ENCODE measurements at places on chromosomes 12 and 14.

DNA sequence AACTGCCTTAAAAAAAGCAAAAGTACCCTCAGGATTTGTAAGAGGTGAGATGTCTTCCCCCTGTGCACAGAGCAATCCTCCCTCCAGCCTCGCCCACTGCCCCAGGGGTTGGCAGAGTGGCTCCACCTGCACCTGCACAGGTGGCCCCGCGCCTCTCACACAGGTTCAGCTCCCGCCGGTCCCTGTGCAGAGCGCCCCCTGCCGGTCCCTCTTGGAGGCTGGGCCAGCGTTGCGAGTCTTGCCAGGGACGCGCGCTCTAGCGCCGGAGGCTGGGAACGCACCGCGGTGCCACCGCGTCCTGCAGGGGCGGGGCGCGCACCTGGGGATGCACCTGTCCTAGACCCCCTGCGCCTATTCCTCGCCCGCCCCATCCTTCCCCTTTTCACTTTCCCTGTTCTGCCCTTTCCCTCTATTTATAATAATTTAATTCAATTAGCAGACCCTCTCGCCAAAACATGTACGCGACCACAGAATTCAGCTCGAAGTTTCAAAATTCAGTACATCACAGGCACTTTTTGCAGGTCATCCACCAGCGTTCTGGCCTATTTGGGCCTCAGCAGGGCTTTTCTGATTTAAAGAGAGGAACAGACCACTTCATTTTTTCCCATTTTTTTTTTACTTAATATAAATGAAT is 618.6 kb downstream of the AACS start:
- peak; percentile 48 for DNase-seq

DNA sequence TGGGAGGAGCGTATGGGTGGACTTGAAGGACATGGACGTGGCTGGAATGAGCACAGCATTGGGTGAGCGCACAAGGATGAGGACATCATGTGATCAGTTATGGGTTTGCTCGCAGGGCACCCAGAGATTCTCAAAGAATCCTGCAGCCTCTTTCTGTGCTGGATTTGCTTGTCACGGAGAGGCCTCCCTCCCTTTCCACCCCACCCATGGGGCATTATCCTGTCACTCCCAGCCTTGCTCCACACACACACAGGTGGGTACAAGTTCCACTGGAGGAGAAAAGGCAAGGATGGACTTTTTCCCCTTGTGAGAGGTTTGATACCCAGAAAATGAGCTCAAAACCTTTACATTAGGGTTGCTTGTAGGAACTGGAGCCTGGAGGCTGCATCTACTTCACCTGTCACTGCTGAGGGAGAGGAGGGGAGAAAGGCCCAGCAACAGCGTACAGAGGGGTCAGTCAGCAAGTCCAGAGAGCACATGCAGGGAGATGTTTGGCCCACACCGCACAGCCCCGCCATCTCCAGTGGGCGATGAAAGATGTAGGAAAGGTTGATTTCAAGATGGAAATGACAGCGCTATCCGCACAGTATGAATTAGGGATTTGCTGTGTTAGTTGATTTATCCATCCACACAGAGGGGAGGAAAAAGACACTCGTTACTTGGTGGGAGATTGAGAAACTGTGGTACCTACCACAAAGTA is 112.7 kb downstream of the GCH1 start:
- no peak for DNase-seq

DNA sequence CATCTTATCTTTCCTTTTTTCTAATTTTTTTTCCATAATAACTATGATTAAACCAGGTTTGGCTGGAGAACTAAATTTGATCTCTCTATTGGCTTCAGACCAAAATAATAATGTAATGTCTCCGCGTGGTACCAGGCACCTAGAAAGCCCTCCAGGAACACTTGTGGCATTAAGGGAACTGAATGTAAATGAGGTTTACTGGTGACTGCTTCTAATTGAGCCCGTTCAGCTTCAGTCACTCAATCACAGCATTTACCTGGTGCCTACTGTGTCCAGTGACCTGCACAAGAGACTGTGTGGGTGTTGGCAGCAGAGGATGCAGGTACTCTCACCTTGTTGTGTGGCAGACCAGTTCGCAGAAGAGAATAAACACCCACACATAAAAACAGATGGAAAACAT is 302.5 kb downstream of the DPF3 start:
- DNase-seq = no peak

DNA sequence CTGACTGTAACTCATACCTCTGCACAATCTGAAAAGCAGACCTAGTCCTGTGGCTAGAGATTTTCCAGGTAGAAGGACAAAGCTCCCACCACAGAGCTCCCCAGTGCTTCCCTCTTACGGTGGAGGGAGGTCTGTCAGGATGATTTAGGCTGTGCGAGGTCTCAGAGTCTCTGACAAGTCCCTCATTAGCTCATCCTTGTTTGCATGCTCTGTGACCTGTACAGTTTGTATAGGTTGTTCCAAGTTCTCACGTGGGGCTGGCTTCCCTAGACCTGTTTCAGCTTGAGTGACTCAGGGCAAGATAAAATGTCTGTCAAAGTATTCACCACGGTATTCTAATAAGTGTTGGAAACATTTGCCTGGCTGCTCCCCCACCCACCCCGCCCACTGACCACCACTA is 34.8 kb downstream of the ASCL1 start:
- no peak for DNase-seq

DNA sequence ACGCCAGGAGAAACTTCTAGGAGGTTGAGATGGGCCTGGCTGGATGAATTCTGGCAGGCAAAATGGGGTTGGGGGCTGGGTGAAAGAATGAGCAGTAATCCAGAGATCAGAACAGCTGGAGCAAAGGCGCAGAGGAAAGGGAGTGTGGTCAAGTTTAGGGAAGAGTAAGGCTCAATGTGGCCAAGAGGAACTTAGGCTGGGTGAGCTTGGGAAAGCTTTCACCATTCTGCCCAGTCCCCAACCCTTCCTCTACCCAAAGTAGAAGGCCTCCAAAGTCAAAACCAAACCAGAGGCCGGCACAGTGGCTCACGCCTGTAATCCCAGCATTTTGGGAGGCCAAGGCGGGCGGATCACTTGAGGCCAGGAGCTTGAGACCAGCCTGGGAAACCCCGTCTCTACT is 10.2 kb upstream of the RABGGTA start:
- DNase-seq = no peak

GRCh38 chr12:48390026-48390425 is 39.3 kb upstream of the ZNF641 start:
- DNase-seq = no peak

- no peak for DNase-seq
Measured at GRCh38 chr14:104111301-104112112, 26.0 kb downstream of the ASPG start.

DNA sequence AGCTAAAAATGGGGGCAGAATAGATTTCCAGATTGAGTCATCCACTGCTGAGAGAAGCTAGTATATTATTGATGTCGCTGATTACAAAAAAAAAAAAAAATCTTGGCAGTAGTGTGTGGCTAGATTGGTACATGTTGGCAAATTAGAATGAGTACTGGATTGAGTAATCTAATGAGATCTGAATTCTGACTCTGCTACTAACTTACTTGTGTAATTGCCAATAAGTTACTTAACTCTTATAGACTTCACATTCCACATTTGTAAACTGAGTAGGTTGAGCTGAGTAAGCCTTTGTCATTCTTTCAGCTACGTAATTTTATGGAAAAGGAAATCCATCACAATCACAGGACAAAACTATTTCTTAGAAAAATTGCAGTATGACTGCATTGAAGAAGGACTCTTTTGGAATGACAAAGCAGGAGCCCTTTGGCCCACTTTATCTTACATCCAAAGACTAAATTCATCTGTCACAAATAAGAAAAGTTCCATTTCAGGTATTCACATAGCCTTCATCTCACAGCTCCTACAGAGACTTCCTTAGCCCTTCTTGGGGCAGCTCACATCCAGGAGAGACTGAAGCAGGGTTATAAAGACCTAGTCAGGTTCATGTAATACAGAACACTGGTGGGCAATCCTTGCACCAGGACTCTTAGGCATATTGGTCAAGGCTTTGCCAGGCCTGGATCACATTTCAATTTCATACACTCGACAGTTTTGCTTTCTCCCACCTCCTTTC is 197.3 kb upstream of the CPNE8 start:
- DNase-seq = no peak

DNA sequence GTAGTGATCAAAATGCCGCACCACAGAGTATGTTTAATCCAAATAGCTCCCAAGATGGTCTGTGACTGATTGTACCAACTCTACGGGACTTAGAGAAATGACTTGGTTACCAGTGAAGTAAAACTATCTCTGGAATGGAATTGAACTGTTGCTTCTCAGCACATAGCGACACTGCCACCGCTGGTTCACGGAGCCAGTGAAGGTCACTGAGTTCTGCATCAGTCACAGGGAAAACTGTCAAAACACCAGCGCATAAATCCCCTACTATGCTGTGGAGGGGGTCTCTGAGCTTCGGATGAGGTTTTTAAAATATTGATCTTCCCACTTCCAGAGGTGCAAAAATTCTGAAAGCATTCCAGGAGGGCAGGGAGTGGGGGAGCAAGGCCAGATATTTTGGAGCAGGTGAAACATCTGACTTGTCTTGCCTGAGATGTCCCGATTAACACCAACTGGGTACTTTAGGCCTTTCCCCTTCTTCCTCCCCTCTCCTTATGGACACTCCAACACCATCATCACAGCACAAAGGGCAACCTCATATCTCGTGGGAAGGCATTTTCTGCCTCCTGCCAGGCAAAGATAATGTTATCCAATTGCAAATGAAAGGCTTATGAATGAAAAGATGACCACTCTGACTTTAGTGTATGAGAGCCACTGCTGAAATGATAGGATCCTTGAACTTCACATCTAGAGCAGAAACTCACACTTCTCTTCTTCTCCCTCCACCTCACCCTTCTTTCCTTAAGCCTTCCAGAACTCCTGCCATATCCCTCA is 2.0 kb upstream of the PLXNC1 start:
- no peak for DNase-seq

- DNase-seq = no peak
Measured at GRCh38 chr12:46579474-46579873, 206.9 kb upstream of the SLC38A2 start.

- DNase-seq = no peak
Measured at GRCh38 chr12:98296462-98297079, 218.8 kb upstream of the TMPO start.

- no peak for DNase-seq
Measured at GRCh38 chr12:101470939-101471338, 4.2 kb upstream of the SPIC start.

GRCh38 chr12:23113781-23114180 is 488.8 kb downstream of the ETNK1 start:
- DNase-seq = no peak

- DNase-seq = no peak
Measured at GRCh38 chr12:14281539-14281938, 83.9 kb upstream of the ATF7IP start.

DNA sequence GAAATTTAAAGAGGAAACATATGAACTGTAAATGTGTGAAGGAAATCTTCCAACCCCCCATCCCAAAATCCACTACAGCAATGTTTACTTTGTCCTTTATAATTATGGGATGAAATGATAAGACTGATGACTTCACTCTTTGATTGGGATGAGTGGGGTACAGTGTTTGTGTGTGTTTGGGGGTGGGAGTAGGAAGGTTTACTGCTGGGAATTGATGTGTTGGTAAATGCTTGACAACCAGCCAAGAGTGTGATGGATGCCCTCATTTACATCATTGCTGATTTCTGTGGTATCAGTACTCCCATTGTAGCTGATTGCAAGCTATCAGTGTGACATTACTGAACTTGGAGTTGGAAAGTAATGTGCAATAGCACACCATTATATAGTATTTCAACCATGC is 90.9 kb downstream of the KCNMB4 start:
- no peak for DNase-seq

DNA sequence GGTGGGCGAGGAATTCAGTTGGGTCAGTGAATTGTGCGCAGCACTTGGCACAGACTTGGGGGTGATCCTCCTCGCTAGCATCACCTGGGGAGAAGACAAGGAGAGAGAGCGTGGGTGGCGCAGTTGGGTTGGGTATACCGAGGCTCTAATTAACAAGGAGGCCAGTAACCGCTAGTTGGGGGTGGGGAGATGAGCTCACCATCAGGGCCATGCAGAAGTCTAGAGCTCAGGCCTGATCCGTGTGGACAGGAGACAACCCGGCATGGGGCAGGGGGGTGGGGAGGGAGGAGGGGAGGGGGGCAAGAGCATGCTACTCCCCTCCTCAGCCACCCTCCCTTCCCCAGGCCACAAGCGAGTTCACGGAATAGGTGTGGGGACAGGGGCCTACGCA is 580 bp downstream of the SALL2 start:
- peak; percentile 18 for DNase-seq

- DNase-seq = no peak
Measured at GRCh38 chr12:114316076-114316475, 89.9 kb downstream of the TBX5 start.

- DNase-seq = no peak
Measured at GRCh38 chr12:916712-917445, 32.6 kb downstream of the RAD52 start.

DNA sequence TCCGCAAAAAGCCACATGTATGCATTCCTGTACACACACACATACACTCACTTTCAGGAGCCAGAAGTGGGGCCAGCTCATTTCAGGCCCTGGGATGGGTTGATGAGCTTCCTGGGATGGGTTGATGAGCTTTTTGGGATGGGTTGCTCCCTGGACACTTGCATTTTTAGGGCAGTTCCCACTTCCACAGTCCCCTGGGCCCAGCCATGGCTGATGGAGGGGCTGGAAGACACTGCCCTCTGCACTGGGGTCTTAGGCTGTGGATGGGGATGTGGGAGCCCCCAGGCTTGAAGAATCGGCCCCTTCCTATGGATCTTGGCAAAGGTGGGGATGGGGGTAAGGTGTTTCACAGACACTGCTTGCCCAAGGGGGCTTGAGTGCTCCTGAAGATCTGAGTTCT is 12.7 kb downstream of the ACVRL1 start:
- DNase-seq = no peak

GRCh38 chr12:49260166-49260565 is 4.7 kb upstream of the TUBA1C start:
- no peak for DNase-seq

DNA sequence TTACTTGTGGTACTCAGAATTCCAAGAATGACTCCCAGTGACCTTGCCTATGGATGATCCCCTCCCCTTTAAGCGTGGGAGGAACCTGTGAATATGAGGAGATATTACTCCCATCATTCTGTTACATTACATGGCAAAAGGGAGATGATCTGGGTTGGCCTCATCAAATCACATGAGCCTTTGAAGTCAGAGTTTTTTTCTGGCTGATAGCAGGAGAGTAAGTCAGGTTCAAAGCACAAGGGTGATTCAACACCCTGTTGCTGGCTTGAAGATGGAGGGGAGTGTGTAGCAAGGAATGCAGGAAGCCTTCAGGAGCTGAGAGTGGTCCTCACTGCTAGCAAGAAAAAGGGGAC is 9.1 kb upstream of the MDM2 start:
- no peak for DNase-seq

Data from activated CD4-positive, alpha-beta memory T cell treated with anti-CD3 and anti-CD28 coated beads for 36 hours (primary cell).